ENCODE measurements at places on chromosomes 13 and 19.
A peak's percentile ranks its signal among the peaks of the same experiment; 100 is the strongest.

DNA sequence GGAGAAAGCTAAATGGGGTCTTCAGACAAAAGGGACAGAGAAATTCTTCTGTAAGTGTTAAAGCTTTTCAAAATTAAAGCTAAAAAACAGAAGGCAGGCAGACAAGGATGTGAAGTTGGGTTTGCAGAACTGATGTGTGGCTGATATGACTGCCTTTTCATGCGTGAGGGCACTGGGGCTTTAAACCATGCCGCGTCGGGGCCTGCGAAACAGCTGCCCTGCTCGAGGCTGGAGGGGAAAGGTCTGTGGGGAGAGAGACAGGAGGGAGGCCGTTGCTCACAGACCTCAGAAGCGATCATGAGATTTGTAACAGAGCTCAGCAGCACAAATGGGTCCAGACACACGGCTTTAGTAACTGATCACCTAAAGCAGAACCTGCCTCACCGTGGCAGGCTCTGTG is 23.5 kb downstream of the CAPS start:
- DNase-seq: no peak

GRCh38 chr19:1407528-1408299 is at the start of gene DAZAP1:
TSS of gene DAZAP1 (plus strand) at chr19:1407586. CDS start at chr19:1407774, 188 bp downstream.
- DNase-seq: no peak

DNA sequence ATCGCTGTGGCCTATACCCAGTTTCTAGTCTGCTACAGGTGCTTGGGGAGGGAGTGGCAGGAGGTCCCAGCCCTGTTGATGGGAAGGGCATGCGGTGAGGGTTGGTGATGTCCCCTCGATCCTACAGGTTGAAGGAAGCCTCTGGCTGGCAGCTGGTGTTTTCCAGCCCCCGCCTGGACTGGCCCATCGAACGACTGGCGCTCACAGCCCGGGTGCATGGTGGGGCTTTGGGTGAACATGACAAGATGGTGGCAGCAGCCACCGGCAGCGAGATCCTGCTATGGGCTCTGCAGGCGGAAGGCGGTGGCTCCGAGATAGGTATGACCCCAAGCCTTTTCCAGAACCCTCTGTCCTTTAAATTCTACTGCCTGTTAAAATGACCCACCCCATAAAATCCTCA is 3.9 kb downstream of the SHKBP1 start:
- no peak for DNase-seq

GRCh38 chr13:101150998-101151397 is 265.3 kb downstream of the NALCN start:
- DNase-seq: no peak

GRCh38 chr13:91592056-91593014 is 193.9 kb downstream of the GPC5 start:
- no peak for DNase-seq

DNA sequence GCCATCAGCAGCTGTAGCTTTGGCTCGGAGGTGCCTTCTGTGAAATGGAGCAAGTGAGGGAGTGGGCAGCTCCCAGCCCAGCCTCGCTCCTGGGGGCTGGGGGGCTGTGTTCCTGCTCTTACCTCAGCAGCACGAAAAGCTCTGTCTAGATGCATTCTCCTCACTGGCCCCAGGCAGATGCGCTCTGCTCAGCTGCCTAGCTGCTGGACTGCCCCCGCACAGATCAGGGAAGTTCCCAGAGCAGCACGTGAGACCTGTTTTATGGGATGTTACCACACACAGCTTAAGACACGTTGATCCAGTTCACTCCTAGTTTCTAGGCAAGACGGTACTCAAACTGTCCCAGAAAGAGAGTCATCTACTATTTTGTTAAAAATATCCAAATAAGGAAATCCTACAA is 13.6 kb downstream of the LCP1 start:
- no peak for DNase-seq

GRCh38 chr19:2260341-2260805 is 4.2 kb upstream of the JSRP1 start:
- DNase-seq: no peak

- no peak for DNase-seq
Measured at GRCh38 chr13:51681037-51681678, 96.9 kb downstream of the WDFY2 start.

DNA sequence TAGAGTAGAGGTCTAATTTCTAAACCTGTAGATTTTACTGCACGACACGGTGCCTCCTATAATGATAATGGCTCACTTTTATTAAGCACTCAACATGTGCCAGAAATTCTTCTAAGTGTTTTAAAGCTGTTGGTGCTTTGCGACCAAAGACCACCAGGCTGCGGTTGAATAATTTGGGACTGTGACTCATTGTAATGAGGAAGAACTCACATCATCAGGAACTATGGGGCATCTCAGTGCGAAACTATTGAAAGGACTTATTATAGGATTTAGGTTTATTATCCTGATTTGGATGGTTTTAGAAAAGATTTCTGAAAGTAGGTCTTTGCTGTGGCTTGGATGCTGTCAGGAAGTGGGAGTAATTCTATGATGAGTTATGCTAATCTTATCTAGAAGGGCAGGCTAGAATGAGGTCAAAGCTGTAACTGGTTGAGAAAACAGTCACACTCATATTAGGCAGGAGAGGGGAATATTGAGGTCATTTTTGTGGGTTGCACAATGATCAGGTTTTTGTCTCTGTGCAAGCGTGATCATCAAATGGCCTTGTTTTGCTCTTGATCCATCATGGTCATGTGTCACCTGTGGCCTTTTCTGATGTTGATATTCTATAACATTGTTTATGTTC is 266.8 kb downstream of the PCDH20 start:
- DNase-seq: no peak

DNA sequence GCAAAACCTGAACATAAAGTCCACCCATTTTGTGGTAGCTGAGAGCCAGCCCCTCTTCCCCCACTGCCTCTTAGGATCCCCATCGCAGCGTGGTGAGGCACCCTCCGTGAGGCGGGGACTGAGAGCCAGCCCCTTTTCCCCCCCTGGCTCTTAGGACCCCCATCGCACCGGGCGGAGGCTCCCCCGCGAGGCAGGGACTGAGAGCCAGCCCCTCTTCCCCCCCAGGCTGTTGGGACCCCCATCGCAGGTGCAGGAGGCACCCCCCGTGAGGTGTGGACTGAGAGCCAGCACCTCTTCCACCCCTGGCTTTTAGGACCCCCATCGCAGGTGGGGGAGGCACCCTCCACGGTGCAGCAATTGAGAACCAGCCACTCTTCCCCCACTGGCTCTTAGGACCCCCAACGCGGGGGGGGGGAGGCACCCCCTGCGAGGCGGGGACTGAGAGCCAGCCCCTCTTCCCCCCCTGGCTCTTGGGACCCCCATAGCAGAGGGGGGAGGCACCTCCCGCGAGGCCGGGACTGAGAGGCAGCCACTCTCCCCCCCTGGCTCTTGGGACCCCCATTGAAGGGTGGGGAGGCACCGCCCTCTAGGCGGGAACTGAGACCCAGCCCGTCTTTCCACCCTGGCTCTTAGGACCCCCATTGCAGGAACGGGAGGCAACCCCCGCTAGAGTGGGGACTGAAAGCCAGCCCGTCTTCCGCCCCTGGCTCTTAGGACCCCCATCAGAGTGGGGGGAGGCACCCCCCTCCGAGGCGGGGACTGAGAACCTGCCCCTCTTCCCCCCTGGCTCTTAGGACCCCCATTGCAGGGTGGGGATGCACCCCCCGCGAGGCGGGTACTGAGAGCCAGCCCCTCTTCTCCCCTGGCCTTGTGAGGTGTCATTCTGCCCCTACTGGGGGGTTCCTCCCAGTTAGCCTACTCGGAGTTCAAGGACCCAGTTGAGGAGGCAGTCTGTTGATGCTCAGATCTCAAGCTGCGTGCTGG is 366.4 kb upstream of the SPRY2 start:
- no peak for DNase-seq

GRCh38 chr19:31275068-31275334 is 74.2 kb downstream of the TSHZ3 start:
- no peak for DNase-seq

GRCh38 chr13:31015199-31015598 is 82.7 kb downstream of the TEX26 start:
- no peak for DNase-seq

DNA sequence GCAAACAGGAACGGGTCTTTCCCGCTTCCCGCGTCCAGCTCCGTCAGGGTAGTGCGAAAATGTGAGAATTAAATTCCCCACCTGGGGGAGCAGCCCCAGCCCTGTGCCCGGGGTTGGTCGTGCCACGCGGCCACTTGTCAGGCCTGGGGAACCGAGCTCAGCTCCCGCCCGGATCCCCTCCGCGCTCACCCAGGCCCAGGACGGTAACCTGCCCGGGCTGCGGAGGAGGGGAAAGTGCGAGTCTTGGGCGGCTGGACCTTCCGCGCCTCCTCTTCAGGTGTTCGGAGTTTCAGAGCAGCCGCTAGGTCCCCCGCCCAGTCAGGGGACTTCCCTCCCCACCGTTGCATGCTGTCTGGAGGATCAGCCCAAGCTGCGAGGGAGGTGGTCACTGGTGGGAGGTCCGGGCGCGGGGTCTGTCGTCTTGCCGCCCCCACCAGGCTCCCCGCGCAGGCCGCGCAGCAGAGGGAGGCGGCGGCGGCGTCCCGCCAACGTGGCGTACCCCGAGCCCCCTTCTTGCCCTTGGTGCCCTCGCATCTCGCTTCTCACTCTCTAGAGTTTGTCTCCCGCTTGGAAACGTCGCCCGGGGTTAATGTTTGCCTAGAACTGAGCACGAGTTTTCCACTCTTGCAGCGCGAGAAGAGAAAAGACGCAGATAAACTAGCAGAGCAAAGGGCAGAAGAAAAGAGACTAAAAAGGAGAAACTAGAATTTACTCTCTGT is 8.1 kb downstream of the URAD start:
- DNase-seq: peak; percentile 60

DNA sequence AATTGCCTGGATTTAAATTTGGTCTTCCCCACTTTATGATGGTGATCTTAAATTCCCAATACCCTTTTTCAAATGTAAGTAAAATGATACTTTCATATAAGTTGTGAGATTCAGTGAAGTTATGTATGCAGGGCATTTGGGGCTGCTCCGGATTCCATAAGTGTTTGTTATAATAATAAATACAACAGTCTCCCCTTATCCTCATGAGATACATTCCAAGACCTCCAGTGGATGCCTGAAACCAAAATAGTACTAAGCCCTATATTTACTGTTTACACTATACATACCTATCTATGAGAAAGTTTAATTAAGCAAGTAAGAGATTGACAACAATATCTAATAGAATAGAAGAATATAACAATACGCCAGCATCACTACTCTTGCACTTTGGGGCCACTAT is 2237.8 kb downstream of the PCDH9 start:
- DNase-seq: no peak

GRCh38 chr19:15110418-15110815 is 3.2 kb downstream of the SYDE1 start:
- DNase-seq: no peak

- DNase-seq: no peak
Measured at GRCh38 chr13:50873467-50873866, 30.0 kb upstream of the DLEU7 start.

DNA sequence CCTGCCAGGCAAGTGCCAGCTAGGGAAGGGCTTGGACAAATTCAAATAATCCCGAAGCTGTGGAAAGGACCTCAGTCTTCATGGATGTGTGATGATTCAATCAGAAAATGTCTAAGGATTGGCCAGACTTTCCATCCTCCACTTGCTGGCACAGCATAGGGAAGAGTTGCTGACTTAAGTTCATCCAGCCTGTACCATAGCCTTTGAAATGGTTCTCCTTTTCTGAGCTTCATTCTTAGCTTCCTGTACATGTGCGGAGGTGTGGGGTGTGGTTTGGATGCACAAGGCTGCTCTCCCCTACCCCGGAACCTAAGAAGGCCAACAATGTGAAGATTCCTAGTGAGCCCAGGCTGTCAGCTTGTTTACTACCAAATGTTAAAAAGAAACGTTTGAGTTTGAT is 959 bp upstream of the IGFL3 start:
- no peak for DNase-seq

DNA sequence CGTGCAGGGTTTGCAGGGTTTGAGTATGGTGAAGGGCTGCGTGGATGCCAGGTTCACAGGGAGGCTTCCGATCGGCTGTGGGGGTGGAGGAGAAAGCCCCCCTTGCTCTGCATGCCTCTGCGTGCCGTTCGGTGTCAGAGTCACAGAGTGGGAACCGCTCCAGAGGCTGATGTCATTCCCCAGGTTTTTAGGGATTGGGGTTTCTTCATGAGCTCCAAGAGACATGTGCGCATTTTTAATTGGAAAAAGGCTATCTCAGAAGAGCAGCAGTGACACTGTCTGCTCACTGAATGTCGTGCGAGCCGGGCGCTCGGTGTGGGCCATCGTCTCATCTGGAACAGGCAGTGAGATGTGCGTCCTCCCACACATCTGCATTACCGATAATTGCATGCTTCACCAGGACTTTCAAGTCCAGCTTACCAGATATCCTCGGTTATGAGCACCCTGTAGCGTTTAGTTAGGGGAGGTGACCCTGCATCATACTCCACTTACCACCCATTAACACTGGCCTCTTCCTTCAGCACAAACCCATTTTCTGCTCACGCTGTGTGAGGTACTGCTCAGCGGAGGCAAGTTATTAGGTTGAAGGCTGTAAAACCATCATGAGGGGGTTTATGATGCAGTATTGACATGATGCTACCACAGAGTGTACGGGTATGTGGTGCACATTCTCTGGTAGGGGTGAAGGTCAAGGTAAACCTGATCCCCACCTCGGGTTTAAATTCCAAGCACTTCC is 1.7 kb downstream of the MCF2L start:
- no peak for DNase-seq

DNA sequence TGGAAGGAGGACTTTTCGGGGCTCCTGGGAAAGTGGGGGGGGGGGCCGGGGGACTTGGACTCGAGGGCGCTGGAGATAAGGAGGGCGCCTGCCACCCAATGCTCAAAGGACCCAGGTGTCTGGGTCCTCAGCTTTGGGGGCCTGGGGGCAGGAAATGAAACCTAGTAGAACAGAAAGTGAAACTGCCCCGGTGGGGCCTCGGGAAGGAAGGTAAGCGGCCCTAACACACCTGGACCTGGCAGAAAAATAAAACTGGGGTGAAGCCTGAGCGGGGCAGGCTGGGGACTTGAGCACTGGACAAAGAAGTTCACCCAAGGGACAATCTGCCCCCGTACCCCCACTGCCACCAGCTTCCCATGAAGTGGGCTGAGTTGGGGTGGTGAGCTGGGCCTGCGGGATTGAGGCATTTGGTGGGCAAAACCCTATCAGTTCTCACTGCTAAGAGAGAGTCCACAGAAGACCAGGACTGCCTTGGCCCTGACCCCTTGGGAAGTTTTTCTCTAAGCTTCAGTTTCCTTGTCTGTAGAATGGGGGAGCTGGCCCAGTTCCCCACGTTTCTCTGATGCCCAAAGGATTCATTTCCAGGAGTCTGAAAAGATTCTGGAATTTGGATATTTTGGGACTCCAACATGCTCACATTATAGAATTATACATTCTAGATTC is 2.3 kb downstream of the PRKD2 start:
- peak; percentile 51 for DNase-seq

DNA sequence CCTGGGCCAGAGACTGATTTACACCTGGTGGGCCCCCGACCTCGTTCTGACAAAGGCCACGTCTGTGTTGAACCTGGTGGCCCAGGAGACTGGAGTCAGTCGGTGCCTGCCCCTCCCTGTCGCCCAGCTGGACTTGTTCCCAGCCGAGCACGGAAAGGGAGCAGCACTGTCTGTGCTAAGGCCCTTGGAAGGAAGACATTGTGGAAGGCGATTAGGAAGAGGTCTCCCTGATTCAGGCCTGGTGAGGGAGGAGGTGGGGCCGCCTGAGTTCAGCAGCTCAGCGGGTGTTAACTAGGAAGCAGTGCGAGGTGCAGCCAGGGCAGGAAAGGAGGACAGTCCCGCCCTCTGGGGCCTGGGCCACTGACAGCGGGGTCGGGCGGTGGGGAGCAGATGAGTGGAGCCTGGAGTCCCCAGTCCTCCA is 64.7 kb downstream of the GPR12 start:
- no peak for DNase-seq
